ENCODE measurements at places on chromosomes 3 and 15.

DNA sequence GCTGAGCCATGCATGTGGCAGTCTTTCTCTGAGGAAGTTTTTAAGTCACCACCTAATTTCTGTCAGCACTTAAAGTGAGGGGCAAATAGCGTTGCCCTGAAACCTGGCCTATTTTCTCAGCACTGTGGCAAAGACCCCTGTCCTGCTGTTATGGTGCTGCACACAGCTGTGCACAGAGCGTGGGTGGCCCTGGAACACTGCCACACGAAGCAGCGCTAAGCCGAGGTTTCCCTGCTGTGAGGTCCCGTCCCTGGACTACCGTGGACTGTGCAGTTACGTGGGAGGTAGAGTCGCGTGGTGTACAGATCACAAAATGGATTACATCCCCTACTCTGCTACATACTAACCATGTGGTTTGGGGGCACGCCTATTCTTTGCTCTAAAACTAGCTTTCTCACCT is 101.6 kb upstream of the NR2E3 start:
- DNase-seq = no peak

DNA sequence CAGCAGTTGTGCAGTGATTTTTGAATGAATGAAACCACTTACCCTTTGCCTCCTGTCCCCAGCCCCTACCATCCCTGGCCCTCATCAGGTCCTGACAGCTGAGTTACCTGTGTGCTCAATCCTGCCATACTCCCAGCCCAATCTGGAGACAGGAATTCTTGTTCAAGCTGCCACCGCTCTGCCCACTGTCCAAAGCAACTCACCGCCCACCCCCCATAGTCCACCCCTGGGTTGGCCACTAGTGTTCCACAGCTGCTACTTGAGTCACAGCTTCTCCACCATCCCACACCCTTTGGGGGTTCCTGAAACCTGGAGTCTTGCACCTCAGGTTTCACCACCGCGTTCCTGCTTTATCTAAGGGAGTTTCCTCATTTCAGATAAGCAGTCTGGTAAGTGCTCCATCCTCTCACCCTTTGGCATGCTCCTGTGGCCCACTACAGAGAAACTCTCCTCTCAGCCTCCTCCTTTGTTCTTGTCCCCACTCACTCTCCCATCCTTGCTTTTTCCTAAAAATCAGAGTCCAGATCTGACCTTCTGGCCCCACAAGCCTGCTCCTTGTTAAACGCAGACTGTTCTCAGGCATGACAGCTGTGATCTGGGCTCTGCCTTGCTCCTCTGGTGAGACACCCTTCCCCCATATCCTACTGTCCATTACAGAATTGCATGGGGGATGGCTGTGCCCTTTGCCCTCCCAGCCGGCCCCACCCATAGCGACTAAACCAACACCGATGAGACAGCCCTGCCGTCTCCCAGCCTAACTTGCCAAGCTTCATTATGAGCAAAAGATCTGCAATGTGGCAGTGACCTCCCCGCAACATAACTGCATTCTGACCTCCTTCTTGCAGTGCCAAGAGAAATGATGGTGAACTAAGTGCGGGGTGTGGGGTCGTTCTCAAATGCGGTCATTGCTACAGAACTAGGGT is 50.0 kb downstream of the CYP19A1 start:
- no peak for DNase-seq

DNA sequence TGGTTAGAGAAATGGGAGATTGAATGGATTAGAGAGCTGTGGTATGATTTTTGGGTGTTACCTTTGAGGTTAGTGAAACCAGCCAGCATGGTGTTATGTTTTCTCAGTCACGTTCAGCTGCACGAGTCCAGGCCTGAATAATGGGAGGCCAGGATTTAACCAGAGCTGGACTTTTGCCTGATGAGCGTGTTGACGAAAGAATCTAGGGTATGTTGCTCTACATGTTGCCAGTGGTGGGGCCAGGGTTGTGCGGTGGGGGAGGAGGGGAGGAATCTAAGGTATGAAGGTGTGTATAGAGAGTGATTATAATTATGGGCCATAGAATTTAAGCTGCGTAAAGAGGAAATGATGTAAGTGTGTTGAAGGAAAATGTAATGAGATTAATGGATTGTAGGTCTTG is 22.8 kb downstream of the MINDY2 start:
- DNase-seq = no peak

- no peak for DNase-seq
Observed at GRCh38 chr3:131796558-131797198, 238.1 kb downstream of the CPNE4 start.

DNA sequence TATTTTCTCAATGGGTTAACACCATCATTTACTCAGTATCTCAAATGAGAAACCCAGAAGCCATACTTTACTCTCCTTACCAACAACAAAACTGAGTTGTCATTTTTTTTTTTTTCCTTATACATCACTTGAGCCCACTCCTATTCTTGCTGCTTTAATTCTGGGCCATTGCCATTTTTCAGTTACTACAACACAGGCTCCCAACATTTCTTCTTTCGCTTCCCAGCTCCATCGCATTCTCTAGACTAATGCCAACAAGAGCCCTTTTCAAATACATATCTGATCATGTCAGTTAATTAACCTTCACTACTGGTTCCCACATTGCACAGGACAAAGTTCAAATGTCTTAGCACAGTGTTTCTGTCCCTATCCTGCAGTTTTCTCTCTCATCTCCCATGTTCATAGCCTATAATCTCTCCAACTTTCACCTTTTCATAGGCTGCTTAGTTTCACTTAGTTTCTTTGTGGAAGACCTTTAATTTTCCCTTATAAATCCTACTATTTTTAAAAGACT is 22.5 kb upstream of the ANXA2 start:
- DNase-seq = no peak

DNA sequence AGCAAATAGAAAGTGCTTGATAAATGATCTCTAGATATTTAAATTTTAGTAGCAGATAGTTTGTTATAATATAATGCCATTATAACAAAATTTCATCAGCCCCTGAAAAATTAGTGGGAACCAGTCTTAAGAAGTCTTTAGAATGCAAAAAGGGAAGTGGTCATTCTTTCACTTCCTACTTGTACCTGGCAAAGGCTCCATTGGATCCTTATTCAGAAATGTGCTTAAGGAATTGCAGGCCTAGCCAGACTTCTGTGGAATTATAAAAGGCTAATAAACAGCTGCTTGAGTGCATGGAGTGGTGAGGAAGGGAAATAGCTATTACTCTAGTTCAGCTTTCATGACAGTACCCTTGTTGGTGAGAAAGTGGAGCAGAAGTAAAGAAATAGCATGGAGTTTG is 24.2 kb downstream of the PPM1L start:
- no peak for DNase-seq

GRCh38 chr3:180199417-180199995 is 162.8 kb upstream of the PEX5L start:
- no peak for DNase-seq

DNA sequence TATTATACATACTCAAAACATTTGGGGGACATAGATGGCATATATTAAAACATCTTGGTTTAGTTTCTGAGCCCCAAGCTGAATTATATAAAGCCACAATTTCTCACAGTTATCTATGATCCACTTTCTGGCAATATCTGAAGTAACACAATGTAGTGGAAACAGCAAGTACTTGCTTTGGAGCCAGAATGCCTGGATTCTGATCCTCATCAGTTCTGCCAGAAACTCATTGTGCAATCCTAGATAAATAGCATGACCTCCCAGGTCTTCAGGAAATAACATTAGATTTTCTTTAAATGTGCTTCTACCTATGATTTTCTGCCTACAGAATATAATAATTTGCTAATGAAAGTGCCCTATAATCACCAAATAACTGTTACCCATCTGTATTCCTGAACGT is 544.9 kb downstream of the NAALADL2 start:
- no peak for DNase-seq

DNA sequence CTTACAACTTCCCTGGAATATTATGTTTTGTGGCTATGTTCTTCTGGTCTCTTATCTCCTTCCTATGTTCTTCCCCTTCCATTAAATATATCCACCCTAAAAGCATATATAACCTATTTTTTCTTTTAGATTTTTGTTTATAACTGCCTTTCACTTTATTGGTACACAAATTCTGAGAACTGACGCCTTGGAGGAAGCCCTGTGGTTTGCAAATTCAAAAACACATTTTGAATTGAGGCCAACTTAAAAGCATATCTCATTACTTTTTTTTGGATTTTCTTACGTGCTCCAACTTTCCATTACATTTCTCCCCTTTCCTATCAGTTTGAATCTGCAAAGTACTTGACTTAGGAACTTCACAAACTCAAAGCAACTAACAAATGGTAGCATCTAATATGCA is 15.3 kb upstream of the COLQ start:
- no peak for DNase-seq

DNA sequence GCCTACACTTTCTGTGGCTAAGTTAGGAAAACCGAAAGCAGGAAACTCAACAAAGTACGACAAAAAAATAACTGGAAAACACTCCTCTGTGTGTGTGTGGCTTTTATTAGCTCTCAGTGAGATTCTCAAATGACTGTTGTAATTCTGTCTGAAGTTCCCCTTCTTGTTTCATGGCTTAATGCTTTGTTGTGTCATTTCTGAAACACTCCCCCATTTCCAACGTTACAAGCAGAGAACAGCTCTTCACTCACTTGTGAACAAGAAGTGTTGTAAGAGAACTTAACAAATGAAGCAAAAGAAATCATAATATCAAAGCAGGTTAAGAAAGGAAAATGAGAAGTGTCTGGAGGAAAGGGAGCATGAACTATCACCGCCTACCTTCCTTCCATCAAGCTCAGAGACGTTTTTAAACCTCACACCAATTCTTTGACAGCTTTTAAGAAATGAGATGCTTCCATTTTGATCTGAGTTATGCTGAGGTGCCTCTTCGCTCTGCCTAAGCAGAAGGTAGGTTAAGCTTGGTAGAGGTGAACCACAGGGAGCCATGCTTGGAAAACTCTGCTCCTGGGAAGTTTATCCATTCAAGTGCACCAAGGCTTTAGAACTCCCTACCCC is 12.4 kb upstream of the SEC62 start:
- no peak for DNase-seq

DNA sequence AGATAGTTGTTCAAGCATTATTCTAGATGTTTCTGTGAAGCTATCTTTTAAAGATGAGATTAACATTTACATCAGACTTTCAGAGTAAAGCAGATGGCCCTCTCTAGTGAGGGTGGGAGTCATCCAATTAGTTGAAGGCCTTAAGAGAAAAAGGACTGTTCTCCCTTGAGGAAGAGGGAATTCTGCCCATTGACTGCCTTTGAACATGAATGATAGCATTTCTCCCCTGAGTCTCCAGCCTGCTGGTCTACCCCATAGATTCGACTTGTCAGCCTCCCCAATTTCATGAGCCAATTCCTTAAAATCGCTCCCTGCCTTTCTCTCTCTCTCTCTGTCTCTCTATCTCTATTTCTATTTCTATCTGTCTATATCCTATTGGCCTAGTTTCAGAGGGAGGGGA is 115.5 kb downstream of the EBLN2 start:
- DNase-seq = no peak

DNA sequence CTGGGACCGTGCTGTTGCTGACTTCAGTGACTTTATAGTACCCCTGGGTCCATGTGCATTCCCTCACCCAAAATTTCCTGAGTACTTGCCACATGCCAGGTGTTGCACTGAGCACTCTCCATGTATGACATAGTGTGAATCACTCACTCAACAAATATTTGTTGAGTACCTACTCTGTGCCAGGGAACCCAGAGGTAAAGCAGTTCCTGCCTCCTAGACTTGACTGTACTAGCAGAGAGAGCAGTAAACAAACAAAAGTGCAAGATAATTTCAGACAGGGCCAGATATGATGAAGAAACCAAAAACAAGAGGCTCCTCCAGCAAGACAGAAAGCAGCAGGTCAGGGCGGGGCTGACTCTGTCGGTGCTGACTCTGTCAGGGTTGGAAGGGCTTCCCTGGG is 12.2 kb downstream of the TGM4 start:
- no peak for DNase-seq

DNA sequence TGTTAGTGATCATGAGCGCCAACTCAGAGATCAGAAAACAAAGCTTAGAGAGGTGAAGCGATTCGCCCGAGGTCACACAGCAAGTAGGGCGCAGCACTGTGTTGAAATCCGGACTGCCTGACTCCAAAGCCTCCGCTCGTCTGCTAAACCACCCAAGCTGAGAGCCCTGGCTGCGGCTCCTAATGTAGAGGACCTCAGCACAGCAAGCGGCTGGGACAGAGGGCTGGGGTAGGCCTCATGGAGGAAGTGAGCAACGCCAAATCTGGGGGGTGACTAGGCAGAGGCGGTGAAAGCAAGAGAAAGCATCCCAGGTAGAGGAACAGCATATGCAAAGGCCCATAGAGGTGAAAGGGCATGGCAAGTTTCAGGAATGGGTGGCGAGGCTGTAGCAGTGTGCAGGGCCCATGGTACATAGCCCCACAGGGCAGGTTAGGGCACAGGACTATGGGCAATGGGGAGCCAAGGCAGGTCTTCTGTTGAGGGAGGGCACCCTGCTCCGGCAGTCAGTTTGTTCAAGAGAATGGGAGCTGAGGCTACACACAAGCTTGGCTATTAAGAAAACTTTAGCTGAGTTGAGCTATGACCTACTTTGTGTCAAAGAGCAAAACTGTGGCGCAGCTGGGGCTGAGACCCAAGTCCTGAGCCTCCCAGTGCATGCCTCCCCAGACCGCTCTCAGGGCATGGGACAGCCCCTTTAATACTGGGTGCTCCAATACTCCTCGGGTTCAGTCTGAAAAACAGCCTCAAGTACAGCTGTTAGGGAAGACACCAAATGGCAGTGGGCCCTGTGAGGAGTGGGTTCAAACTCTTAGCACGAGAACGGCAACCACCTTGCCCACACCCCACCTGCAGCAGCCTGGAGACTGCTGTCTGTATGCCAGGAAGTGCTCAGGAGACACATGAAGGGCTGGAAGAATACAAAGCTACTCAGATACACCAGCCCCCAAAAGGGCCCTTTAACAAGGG is 988 bp upstream of the CFAP92 start:
- DNase-seq = no peak

DNA sequence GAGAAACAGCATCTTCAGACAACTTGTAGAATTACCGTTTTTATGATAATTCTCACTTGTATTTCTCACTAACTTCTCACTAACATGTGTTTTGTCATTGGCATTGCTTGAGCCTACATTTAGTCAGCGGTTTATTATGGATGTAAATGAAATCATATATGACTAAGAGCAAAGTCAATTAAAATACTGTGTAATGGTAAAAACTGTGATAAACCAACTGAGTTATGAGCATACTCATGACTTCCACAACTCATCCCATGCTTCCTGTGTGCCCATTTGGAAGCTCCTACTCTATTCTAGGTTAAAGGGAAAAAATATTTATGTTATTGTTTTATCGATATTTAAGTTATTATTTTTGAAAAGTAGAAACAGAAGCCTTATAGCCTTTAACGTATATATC is 12.8 kb downstream of the PXK start:
- no peak for DNase-seq

Data from GM12892 (cell line).